NCI-H2171 (cell line): ENCODE measurements at places on chromosomes 6 and 20.

- DNase-seq: no peak
Observed at GRCh38 chr20:29448806-29449470, 1808.5 kb upstream of the DEFB115 start.

DNA sequence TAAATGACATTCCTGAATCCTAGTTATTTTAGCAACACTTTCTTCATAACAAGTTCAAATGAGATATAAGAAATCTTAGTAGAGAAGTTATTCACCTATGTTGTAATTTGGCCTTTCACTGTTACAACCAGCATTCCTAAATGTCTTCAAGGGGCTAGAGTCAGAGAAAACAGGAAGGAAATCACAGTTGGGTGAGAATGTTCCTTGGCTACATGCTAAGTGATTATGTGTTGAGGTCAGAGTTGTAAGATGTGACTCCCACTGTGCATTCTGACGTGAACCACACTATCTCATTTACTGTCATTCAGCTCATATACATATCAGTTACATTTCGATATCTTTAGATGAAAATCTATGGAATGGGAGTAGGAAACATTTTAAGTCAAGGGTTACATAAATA is 51.0 kb upstream of the MLIP start:
- DNase-seq: no peak

DNA sequence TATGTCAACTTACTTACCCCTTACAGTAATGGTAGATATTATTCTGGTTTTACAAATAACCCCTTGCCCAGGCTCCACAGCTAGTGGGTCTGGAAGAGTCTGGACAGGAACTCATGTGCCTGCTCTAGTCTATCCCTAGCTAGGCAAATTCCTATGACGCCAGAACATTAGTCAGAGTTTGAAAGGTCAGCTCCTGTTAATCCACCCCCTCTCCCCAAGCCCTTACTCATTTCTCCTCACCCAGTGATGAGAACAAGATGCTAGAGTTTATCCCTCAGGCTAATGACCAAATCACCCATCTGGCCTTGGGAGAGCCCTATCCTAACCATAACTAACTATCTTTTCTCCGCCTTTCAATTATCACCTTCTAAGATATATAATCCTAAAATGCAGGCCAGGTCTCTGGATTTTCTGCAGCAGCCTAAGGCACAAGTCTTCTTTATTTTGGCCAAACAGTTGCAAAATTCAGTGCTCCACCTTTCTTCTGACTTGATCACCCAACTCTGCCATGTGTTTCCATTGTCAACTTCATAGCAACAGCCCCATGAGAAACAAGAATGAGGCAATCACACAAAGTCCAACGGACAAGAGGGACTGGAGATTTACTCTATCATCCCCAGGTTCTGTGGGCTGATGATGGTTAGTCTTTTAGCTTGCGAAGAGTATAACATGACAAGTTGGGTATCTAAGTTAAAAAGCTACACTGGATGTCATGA is 113.3 kb downstream of the TASP1 start:
- no peak for DNase-seq

DNA sequence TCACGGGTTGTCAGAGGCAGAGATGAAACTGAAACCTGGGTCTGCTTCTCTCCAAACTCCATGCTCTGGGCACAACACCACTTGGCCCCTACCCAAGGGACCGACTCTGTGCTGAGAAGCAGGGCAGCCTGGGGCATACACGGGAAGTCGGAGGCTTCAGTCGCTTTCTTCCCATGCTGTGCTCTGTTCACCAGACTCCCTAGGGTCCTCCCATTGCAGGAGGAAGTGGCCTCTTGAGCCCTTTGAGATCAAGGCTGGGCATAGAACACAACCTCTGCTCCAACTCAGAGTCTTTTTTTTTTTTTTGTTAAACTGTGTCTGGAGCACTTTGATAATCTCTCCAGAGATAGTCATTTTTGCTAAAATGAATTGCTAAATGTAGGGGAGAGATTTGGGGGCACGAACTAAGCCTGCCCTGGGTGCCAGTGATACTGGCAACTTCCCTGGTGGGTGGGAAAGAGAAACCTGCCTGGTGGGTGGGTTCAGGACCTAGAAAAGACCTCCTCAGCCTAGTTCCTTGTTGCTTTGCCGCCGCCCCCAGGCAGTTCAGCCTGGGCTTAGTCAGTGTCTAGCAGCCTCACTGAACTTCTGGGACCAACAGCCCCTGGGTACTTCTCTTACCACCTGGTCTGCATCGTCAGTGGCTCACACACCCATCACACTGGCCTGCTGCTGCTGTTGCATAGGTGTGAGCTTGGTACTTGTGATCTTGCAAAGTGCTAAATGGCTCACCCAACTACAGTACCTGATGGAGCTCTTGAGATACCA is 62.0 kb downstream of the PPP1R14C start:
- no peak for DNase-seq

DNA sequence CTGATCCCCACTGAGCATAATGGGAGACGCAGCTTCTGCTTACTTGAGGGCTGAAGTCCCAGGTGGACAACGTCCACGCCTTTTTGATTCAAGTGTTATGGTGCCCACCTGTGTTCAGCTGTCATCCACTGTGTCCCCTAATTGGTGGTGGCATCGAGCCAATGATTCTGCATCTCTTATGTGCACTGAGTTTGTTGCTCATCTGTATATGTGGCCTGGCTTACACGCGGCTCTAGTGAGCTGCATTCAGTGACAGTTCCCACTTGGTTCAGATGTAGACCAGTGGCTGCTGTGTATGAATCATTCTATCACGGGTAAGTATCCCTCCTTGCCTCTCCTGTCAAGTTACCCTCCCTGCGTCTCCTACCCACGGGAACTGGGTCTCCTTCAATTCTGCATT is 131.2 kb upstream of the CLDN20 start:
- no peak for DNase-seq

DNA sequence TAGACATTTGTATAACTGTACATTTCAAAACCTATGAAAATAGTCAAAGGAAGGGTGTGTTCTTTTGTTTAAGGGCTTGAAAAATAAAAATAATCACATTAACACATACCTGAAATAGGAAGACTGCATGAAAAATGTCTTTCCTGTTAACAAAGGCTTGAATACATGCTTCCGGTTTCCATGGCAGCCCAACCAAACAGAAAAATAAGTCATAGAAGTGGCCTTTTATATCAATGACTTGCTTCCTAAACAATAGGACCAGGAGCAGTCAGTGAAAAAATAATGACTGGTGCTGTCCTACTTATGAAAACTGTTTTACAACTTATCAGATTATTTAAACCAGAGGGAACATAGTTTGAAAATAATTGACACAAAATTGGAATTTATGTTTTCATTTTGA is 412.6 kb upstream of the PLCB4 start:
- DNase-seq: no peak

DNA sequence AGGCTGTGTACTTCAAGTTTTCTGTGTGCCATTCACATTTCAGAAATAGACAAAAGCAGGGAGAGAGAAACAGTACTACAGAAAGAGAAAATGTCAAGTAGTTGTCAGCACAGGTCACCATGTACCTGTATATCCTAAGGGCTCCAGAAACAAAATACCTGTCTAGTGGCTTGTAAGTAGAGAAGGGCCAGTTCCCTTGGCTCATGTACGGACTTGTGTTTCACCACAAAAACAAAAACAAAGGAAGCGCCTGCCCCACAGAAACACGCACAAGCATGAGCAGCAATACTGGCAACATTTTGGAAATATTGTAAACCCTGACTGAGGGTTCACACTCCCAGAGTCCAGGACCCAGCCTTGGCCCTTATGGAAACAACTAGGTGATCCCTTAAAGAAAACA is 44.3 kb downstream of the CNKSR3 start:
- no peak for DNase-seq

DNA sequence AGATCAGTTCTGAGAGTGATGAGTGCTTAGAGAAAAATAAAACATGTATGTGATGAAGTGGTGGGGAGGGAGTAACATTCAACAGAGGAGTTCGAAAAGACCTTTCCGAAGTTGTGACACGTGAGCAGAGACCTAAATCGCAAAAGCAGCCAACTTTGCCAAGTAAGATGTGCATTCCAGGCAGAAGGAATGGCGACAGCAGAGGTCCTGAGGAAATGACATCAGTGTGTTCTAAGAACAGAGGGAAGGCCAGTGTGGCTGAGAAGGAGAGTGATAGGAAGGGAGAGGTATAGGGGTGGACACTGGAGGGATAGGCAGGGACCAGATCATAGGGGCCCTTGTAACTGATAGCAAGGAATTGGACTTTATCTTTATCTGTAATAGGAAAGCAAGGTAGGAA is 51.3 kb downstream of the ADAT2 start:
- no peak for DNase-seq

DNA sequence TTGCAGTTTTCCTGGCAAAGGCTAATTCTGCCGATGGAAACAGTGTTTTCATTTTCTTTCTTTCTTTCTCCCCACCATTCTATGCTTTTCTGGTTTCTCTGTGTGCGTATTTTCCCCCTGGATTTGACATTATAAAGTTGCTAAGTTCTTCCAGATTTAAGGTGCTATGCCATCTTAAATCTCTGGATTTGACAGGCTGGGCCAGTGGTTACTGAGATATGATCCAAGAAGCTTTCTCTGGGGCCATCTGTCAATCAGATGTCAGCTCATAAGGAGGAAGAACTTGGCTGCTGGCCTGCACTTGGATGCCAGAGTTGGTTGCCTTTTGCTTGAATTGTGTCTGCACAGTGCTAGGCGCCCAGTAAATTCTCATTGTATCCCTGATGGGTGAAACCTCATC is 39.7 kb downstream of the SLC2A10 start:
- DNase-seq: peak; percentile 47

DNA sequence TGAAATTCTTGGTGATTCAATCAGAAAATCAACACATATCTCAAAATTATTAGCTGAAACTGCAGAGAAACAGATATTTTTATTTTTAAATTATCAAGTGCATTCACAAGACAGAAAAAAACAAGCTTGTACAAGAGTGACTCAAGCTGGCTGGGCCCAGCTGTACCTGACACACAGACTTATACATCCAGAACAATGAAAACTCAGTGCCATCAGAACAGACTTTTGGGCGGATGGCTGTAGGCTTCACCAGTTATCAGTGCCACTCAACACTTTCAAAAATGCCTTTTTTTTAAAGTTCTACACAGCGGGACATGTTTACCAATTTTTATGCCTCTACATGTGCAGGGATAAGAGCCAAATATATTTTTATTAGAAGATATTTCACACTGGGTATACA is 102.8 kb downstream of the MYB start:
- peak; percentile 3 for DNase-seq

DNA sequence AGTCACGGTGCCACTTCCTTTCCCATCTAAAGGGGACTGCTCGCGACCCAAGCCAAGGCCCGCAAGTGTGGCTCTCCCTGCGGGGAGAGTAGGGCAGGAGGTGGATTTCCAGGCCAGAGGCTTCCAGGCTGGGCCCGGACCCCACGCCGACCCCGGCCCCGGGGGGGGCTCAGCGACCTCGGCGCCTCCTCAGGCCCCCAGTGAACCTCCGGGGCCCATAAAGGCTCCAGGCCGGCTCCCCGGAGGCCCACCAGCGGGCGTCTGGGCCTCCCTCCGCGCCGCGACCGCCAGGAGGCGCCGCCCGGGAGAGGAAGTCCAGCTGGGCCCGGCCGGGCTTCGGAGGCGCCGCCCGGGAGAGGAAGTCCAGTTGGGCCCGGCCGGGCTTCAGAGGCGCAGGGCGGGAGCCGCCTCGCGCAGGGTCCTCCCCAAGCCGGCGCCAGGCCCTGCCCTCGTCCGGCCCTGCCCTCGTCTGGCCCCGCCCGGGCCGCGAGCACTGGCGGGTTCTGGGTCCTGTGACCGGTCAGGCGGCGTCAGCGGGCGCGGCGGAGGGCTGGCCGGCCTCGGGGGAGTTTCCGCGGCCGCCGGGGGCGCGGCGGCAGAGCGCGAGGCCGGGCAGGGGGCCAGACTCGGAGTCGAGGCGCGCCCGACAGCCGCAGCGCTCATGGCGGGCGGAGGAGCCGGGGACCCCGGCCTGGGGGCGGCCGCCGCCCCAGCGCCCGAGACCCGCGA is at the start of gene RAB32:
Gene RAB32 (plus strand): TSS at position 623 of the 729 bp plus-strand sequence. CDS start 39 bp downstream, at position 662.
- no peak for DNase-seq

GRCh38 chr6:163231356-163232014 is 183.0 kb upstream of the QKI start:
- no peak for DNase-seq

DNA sequence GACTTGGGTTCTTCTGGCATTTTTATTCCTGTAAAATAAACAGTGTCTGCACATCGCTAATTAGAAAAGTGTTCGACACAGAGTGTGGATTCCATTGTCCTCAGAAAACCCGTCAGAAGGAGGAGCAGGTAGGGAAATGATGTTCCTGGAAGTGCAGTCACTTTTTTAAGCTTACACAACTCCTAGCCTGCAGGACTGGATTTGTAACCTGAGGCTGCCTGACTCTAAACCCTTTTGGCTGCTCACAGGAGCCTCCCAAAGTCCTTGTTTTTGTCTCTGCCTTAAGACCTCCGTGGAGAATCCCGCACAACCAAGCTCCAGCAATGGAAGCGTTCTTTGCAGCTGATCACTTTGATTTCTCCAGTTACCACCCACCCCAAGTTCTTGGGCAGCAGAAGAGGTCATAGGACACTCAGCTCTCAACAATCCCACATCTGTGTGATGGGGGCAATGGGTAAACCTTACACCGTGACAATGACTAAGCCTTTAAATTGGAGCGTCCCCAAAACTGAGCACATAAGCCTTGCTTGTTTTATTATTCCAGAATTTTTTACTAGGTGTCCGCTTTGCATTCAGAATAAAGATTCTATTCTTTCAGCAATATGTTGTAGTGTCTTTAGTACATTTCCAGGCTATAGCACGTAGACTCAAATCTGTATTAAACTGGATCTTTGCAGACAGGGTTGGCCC is 227.9 kb downstream of the TBXT start:
- DNase-seq: no peak

- DNase-seq: no peak
Observed at GRCh38 chr20:17653835-17654648, 28.0 kb downstream of the RRBP1 start.

GRCh38 chr20:57108742-57109570 is 157.5 kb downstream of the BMP7 start:
- DNase-seq: no peak

GRCh38 chr6:152401978-152402377 is 235.2 kb downstream of the SYNE1 start:
- DNase-seq: no peak

- no peak for DNase-seq
Observed at GRCh38 chr6:8831366-8832152, 396.2 kb upstream of the SLC35B3 start.

- DNase-seq: no peak
Observed at GRCh38 chr6:142851601-142852000, 93.4 kb downstream of the HIVEP2 start.

DNA sequence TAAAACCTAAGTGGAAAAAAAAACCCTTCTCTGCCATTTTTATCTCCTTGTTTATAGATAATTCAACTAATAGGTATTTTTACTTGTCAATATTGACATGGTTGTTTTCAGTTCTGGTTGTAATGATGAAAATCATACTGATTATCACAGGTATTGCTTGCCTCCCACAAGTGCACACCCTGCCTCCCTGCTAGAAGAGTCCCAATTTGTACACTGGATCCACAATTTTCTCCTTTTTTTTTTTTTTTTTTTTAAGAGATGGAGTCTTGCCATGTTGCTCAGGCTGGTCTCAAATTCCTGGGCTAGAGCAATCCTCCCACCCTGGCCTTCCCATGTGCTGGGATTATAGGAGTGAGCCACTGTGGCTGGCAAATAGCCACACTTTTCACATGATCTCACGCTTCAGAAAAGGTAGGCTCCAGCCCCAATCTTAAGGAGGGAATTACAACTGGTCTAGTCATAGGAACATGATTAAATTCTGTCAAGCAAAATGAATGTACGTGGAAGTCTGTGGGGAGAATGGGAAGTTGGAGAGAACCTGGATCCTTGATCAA is 12.3 kb downstream of the DYNLT2 start:
- peak; percentile 17 for DNase-seq
